IPS DF 19.7 (cell line): ENCODE measurements at places on chromosomes 2 and 18.

- no peak for DNase-seq
Observed at GRCh38 chr2:211347328-211347727, 790.9 kb downstream of the CPS1 start.

GRCh38 chr2:240795454-240795853 lies 24.6 kb downstream of the KIF1A start:
- no peak for DNase-seq

DNA sequence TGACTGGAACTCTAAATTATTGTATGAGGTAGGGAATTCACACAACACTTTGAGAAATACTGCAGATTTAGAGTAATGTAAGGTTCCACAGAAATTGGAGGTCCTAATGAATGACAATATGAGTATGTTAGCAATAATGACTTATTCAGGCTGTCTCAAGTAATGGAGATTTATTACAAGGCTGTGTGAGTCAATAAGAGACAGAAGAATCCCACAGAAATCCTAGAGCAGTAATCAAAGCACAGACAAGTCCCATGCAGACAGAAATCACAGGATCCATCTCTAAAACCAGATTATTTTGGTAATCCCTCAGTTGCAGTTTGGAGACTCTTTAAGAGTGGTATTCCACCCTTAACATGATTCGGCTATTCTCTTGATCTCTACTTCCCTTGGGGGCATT lies 83.6 kb downstream of the FAM161A start:
- DNase-seq = no peak

DNA sequence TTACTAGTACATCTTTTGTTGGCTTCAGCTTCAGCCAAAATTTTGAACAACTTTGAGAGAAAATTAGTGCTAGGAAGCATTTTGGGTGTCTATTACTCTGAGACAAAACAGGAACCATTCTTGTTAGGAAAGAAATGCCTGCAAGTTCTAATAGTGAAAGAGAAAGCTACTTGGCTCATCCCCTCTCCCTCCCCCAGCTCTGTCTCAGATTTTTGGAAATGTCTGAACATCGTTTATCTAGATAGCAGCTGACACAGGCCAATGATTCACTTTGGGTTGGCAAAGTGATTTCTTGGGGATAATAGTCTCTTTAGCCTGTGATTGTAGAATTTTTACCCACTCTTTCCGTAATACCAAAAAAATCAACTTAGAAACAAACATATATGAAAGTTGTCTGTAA lies 42.3 kb upstream of the PTPRM start:
- DNase-seq = no peak

GRCh38 chr2:39266139-39266805 lies 22.5 kb upstream of the CDKL4 start:
- no peak for DNase-seq

DNA sequence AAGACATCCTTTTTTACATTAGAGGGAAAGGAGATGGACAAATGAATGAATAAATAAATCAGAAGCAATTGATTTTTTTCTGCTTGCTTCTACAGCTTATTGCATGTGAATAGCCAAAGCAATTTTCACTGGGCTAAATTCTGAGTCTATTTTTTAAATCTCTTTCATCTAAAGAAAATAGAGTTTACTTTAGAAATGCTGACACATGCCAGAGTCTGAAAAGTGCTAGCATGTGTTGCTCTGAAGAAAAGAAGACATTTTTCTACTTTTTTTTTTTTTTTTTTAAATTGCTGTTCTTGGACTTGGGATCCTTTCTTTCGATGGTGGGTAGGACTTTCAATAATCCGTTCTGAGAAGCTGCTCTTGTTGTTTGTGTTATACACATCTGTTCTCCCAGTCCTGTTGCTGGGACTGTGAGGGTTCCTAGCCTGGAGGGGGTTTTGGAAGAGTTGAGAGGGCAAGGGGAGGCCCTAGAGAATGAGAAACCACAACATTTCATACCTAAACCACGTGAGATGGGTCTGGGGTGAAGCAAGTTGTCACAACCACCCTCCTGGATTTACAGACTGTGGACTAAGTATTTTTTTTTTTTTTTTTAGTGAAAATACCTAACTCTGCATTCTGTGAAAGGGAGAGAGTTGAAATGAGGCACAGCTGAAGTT lies 193.5 kb downstream of the PRKCE start:
- no peak for DNase-seq
